Pulmonary artery endothelial cell (primary cell): ENCODE measurements at places on chromosomes 3 and 15. TPM values are rescaled to one million over a fixed set of nuclear protein-coding genes. Genes with fewer than 3 reads are reported as not detected.

P4HTM gene
- total RNA-seq = 25.5 and 31.1 TPM in 2 replicates

TRIM59 gene
- total RNA-seq = 22.8 and 38.1 TPM in 2 replicates

TRH gene
- total RNA-seq = not detected in 2 replicates

DVL3 gene
- total RNA-seq = 21.2 and 30.0 TPM in 2 replicates

RTP4 gene
- total RNA-seq = 0.46 and 0.99 TPM in 2 replicates

ATP13A3 gene
- total RNA-seq = 189 and 198 TPM in 2 replicates

- DNase-seq = no peak
Measured at GRCh38 chr3:179723617-179724016, 70.8 kb downstream of the USP13 start.

- DNase-seq = no peak
Measured at GRCh38 chr15:53247041-53247708, 457.0 kb upstream of the ONECUT1 start.

DNA sequence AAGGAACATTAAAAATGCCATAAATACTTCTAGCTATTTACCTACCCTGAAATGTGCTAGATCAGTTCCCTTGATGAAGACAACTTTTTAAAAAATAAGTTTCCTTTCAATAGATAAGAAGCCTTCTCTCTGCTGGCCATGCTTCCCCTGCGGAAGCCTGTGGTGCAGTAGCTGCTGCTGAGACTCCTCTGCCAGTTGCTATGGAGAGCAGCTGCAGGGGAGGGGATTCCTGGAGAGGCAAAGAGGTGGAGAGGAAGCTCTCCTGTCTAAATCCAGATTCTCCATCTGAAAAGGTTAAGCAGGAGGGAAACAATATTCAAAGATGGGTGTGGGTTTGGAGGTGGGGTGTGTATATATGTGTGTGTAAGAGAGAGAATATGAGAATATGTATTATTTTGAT, 69.8 kb upstream of the BFSP2 start:
- no peak for DNase-seq

DNA sequence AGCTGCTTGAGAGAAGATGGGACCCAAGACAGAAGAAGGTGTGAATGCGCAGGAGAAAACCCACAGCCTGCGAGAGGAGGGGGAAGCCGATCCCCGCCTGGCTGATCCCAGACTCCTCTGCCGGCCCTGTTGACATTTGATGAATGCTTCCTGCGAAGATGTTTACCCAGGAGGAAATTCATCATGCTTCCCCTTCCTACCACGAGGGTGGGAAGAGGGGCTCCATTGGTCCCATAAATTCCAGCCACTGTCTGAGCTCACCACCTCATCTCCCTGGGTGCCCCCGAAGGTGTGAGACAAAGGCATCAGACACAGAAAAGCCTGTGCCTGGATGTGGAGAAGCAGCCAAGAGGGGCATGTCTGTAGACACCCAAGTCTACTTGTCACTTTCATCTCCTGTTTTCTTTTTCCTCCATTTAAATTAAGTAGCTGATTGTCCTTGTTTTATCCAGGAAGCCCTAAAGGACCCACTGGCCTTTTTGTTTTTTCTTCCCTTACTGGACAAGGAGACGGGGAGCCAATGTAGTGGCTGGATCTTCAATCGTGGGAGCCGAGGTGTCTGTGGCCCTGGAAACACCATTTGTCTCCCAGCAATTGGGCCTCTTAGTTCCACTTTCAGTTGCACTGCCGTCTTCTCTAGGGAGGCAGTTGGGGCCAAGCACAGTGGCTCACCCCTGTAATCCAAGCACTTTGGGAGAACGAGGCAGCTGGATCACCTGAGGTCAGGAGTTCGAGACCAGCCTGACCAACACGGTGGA, 95.3 kb upstream of the HES1 start:
- DNase-seq = peak; percentile 41

GRCh38 chr3:114624047-114624445, 330.2 kb downstream of the TIGIT start:
- DNase-seq = peak; percentile 39

DNA sequence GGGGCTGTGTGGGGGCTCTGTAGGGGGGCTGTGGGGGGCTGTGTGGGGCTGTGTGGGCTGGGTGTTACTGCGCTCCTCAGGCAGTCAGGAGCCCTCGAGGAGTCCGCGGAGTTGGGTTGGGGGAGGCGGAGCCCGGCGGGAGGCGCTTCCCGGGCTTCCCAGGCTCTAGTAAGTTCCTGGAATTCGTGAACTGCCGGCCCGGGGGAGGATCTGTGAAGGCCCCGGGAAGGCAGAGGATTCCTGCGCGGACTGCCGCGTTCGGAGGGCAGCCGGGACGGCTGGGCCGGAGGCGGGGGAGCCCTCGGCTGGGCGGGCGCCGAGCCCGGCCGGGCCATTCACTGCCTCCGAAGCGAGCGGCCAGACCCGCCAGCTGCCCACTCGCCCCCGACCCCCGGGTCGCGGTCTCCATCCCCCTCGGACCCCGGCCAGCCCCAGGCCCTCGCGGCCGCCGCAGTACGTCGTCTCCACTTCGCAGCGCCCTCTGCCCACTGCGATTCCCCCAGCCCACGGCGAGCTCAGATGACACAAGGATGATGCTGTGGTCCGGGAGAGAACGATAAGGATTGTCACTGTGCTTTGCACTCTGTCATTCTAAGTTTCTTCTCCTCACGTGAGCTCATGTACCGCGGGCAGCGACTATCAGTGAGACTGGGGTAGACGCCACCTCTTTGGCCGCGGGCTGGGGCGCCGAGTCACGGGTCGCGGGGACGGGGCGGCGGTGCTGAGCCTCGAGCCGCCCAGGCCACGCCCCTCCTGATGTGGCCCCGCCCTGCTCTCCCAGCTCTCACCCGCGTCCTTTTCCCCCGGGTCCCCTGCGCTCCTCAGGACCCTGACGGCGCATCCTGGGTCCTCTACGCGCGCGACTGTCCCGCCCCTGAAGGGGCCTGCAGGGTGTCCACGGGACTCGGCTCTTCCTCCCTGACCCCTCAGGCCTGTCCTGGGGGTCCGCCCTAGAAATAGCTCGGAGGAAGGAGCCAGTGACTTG, 65.3 kb downstream of the KLF13 start:
- DNase-seq = no peak

DNA sequence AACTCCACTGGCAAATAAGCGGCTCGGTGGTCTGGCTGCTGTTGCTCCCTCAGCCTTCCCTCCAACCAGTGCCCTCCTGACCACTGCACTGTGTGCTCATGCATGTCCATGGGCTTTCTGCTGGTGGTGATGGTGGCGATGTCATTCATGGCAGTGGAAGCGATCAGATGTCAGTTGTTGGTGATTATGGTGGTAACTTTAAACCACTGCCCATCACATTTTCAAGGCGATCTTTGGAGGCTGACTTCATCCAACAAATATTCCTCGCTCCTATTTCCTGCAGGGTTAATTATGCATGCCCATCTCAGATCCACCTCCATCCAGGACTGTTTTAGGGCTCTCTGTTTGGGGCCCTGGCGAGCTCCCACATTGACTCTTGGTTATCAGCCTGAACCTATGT, 13.4 kb upstream of the HCN4 start:
- DNase-seq = no peak

- no peak for DNase-seq
Measured at GRCh38 chr15:90552929-90553211, 23.1 kb downstream of the CRTC3 start.

- no peak for DNase-seq
Measured at GRCh38 chr3:16236030-16236639, 28.6 kb downstream of the DPH3 start.

- no peak for DNase-seq
Measured at GRCh38 chr3:184741259-184741556, 29.3 kb upstream of the MAGEF1 start.

GRCh38 chr3:182794455-182795388, 1.4 kb downstream of the ATP11B start:
- DNase-seq = no peak

DNA sequence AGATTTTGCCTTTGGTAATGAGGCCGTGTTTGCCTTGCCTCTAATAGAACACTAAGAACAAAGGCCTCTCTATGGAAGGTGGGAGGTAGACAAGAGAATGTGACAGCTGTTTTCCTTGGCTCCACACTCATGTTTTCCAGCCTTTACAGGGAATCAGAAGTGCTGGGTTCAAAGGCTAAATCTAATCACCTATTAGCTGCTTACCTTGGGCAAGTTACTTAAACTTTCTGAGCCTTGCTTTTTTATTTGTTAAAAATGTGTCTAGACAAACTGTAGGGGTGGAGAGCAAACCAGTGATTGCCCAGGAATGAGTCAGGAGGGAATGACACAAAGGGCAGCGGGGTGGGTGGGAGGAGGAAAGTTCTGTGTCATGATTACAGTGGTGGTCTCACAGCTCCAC, 179.0 kb downstream of the P3H2 start:
- no peak for DNase-seq

DNA sequence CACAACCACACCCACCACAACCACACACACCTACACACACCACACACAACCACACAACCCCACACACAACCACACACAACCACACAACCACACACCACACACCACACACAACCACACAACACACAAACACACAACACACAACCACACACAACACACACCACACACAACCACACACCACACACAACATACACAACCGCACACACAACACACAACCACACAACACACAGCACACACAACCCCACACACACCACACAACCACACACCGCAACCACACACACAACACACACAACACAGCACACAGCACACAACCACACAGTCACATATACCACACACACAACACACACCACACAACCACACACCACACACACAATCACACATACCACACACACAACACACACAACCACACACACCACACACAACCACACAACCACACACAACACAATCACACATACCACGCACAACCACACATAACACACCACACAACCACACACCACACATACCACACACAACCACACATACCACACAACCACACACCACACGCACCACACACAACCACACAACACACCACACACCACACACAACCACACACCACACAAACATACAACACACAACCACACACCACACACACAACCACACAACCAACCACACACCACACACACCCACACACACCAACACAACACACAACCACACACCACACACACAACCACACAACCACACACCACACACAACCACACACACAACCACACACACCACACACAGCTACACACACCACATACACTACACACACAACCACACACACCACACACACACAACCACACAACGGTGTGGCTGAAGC, 23.7 kb downstream of the CPN2 start:
- DNase-seq = no peak

GRCh38 chr15:83837945-83838571, 184.1 kb downstream of the ADAMTSL3 start:
- no peak for DNase-seq

GRCh38 chr3:46024131-46024530, 3.2 kb downstream of the XCR1 start:
- peak; percentile 3 for DNase-seq

DNA sequence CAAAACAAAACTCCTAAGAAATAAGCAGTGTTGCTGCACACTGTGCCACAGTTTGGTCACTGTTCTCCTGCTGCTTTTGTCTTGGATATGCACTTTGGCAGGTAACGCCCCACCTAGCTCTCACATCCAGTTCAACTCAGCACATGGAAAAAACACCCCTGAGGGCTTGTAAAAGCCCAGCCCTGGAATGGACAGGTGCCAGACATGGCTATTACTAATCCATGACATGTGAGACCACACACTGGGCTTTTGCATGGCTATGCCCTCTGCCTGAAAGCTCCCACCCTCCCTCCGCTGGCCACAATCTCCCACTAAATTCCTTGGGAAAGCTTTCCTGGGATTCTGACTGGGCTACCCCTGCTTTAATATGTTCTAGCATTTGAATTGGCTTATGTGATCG, 24.7 kb upstream of the ZBED2 start:
- DNase-seq = no peak

DNA sequence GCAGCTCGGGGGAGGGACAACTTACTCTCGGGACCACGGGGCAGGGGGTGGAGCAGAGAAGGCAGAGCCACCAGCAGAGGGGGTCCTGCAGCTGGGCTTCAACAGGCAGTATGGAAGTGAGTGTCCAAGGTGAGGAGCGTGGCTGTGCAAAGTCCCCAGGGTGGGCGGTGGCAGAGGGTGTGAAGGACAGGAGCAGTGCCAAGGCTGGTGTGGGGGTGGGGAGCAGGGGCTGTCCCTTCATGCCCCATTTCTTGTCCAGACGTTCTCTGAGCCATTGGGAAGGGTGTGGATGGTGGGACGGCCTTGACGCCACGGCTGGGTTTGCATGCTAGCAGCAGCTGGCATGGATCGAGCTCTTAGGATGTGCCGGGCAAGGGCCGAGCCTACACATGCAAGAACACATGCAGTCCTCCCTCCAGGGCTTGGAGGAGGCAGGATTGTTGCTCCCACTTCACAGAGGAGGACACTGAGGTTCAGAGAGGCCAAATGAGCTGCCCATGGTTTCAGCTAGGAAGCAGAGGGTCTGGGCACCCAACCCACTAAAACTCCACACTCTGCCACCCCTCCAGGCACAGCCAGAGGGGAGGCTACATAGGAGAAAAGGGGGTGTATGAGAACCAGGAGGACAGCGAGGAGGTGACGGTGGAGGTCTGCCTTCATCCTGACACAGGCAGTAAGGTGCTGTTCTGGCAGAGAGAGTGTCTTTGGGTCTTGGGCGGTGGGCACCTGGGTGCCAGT, 93.6 kb downstream of the TBC1D2B start:
- DNase-seq = no peak

- no peak for DNase-seq
Measured at GRCh38 chr3:136547293-136547692, 204.9 kb downstream of the STAG1 start.

DNA sequence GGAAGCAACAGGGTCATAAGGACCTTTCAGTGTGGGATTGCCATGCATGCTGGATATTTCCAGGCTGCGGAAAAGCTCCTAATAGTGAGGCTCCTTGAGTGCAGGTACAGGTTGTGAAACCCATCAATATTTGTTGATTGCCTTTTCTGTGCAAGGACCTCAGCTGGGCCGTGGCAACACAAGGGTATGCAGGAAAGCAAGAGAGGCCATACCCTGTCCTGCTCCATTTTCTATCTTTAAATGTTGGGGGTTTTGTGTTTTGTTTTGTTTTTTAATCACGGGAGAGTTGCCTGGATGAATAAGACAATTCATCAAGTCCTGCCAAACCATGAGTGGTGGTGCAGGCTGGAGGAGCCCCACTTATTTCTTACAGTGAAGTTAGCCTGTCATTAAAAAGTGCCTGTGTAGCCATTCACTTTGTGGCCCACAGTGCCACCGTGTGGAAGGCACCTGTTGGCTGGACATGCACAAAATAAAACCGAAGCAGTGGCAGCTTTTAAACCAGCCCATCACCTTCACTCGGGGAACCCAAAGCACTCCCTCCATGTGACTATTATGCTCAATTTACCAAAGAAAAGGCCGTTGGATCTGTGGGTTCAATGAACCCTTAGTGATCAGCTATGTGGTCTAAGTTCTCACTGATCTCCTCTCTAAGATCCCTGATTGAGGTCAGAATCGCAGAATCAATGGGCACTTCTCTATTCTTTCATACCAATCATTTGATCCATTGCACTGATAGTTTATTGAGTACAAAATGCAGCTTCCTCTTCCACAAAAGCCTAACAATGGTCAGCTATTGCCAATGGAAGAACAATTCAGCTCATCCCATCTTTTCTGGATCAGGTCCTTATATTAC, 42.2 kb downstream of the CLDN18 start:
- no peak for DNase-seq
